ENCODE measurements at places on chromosomes 7 and 10.
A peak's percentile ranks its signal among the peaks of the same experiment; 100 is the strongest.

DNA sequence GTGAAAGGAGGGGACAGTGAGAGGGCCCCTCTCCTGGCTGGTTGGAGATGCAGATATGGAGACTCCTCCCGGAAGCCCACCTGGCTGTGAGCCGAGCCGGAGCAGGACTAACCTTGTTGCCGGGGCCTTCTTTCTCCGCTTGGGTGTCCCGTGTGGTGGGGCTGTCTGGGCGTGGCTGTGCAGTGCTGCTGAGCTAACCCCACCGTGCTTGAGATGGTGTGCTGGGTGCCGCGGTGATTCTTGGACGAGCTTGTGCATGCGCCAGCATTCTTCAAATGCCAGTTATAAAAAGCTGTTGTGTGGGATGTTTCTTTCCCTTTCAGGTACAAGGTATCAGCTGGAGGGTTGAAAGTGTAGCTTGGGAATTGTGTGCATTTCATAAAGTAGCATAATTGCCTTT, 48.8 kb downstream of the DAGLB start:
- no peak for ATAC-seq

GRCh38 chr7:147810269-147810668, 780.3 kb upstream of the C7orf33 start:
- ATAC-seq, result peak; percentile 62

DNA sequence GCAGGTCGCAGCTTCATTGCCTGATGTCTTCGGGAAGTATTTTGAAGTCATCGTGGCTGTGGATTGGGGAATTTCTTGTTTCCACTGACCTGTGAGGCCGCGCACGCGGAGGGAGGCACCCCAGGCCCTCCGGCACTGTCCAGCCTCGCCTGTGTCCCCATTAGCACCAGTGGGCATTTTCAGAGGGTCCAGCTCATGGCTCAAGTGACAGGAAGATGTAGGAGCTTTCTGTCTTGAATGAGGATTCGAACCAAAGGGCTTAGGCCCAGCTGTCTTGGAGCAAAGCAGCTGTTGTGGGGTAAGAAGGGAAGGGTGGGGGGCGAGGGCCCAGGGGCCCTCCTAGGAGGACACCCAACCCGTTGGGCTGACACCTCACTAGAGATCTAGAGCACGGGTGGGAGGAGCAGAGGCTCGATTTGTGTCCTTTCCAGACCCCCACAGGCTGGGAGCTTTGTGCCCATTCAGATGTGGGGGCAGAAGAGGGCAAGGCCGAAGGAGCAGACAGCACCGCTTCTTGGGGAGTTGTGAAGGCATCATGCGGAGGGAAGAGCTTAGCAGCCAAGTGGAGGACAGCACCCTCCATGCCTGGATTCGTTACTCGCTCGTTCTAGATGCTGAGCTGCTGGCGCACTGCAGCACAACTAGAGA, 914 bp downstream of the ZNF37A start:
- no peak for ATAC-seq

- no peak for ATAC-seq
These were observed 28.5 kb downstream of the CCSER2 start for GRCh38 chr10:84356928-84357327.

Measured in motor neuron (in vitro differentiated cells).